Cerebellar cortex (tissue), 1 donor: ENCODE measurements at places on chromosomes 2 and 18.

GRCh38 chr2:6089474-6089873 lies 397.3 kb downstream of the SOX11 start:
- no peak for DNase-seq

DNA sequence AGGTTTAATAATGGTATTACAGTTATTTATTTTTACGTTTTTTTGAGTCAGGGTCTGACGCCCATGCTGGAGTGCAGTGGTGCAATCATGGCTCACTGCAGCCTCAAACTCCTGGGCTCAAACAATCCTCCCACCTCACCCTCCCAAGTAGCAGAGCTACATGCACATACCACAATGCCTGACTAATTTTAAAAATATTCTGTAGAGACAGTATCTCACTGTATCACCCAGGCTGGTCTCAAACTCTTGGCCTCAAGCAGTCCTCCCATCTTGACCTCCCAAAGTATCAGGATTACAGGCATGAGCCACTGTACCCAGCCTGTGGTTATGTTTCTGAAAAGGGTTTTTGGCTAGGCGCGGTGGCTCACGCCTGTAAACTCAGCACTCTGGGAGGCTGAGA lies 120.8 kb downstream of the ESCO1 start:
- no peak for DNase-seq

- DNase-seq = no peak
Measured at GRCh38 chr2:200743042-200743676, 68.6 kb upstream of the BZW1 start.

GRCh38 chr2:79292958-79293315 lies 133.4 kb upstream of the REG3A start:
- peak; percentile 1 for DNase-seq

DNA sequence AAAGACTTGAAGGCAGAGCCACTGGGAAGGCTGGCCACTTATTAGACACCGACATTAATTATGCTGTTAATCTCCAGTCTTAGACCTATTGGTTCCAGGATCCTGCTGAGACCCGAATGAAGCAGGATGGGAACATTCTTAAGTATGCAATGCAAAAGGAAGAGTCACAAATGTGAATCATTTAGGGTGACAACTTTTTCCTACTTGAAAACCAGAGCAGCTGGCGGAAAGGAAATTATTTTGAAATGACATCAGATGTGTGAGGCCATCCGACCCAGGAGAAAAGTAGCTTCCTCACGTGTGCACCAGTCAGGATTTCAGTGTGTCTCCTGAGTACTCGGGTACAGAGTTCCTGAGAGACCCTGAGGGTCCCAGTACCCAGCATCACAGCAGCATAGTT lies 222.9 kb upstream of the NCKAP5 start:
- DNase-seq = no peak

DNA sequence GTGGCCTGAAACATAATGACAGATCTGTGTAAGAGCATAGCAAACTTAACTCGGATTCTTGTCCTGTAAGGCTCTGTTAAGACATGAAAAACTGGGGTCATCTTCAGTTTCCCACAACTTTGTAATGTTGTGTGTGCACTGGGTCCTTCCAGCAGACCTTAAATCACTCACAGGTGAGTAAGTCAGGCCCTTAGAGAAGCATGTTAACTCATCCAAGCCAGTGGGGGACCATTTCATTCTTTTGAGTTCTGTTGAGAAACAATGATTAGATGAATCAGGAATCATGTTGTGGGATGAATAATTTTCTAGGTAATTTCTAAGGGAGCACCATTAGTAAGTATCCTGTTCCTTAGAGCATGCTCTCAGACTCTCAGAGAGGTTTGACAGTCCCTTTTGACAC lies 167.1 kb downstream of the ESCO1 start:
- no peak for DNase-seq

DNA sequence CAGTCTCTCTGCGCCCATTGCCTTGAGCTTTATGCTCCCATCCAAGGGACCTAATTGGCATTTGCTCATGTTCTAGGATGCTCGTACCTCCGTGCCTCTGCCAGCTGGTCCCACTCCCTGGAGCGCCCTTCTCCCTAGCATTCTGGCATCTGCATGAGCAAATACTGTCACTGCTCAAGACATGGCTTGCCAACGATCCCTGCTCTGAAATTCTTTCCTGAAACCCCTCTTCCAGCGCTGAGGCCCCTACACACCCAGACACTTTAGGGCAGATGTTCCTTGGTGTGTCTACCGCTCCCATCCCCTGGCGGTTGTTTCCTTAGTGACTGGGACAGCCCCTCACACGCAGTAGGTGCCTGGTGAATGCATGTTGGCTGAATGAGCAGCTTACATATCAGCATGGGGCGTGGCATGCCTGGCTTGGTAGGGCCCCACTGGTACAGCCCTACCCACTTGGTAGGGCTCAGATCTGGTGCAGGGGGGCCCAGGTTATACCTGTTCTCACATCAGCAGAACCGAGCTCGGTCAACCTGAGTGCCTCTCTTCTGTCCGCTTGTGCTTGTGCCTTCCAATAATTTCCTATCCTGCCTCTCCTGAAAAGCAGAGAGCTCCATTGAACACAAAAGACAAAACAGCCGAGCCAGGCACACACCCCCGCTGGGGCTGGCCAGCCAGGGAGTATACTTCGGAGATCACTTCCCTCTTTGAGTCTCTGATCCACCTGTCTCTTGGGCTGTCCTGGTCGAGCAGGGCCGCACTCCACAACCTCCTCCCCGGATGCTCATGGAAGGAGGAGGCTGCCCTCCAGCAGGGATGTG lies 59.2 kb downstream of the INHBB start:
- DNase-seq = no peak

DNA sequence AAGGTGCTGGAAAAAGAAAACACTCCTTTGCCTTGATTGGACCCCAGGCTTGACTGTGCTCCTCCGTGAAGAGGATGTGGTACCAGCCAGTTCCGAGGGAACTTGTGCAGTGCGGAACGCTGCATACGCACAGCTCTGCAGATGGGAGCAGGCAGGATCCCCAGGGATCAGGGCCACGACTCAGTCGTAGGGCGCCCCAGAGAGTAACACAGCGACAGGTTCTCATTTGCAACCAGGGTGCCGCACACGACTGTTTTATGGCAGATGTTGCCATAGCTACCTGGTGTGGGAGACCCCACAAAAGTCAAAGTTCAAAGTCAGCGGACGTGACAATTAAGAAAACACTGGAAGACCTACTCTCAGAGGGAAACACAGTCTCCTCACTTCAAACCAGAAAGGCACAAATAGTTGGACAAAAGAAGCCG lies 779 bp downstream of the MALL start:
- no peak for DNase-seq

GRCh38 chr18:24118750-24119577 lies 19.9 kb upstream of the CABYR start:
- peak; percentile 86 for DNase-seq

- no peak for DNase-seq
Measured at GRCh38 chr2:43636621-43637020, 439 bp upstream of the PLEKHH2 start.
